Activated gamma-delta T cell (primary cell): ENCODE measurements at places on chromosomes 2 and 18.

- no peak for DNase-seq
These were observed 36.7 kb downstream of the TTC39C start for GRCh38 chr18:24051031-24051947.

- DNase-seq: no peak
These were observed 148.1 kb upstream of the HS6ST1 start for GRCh38 chr2:128466776-128467175.

GRCh38 chr2:3264010-3264744 is 113.4 kb downstream of the EIPR1 start:
- no peak for DNase-seq

DNA sequence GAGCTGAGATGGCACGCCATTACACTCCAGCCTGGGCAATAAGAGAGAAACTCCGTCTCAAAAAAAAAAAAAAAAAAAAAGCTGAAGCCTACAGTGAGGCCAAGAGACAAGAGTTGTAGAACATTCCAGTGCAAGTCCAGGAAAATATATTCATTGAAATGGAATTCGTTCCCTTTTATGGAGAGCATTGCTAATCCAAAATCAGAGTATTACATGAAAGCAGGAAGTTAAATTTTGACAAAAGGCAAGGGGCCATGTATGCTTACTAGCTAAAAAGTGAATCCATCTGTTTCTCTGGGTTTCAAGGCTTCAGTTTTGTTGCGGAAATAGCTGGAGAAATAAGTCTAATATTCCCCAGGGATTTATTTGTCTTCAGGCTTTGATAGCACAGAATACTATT is 471.7 kb downstream of the THSD7B start:
- no peak for DNase-seq

GRCh38 chr2:218065239-218066006 is 3.6 kb upstream of the RUFY4 start:
- no peak for DNase-seq

- DNase-seq: no peak
These were observed 4.9 kb downstream of the RALB start for GRCh38 chr2:120257522-120257921.

GRCh38 chr18:9520666-9521065 is 45.4 kb downstream of the RALBP1 start:
- no peak for DNase-seq

DNA sequence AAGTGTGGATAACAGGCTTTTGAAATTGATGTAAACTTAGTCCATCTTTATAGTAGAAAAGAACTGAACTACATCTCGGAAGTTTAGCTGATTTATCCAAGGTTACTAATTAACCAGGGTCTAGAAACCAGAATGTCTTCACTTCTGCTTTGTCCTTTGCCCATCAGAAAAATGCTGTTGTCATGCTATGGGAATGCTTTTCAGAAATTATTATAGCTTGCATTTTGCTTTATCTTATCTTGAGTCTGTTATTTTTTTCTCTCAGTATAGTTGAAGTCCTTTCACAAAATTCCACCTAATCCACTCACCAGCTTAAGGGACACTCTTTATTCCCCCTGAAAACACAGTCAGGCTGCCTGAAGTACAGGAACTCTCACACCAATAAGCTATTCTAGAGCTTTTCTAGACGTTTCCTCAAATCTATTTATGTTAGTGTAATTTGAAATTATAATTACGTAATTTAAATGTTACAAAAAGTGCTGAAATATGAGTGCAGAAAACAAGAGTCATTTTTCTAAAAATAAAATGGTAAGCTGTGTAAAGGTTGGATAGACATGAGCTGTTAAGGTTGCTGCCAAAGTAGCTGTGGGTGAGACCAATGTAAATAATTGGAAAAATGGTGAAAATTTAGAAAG is 456.3 kb downstream of the TGIF1 start:
- no peak for DNase-seq

- no peak for DNase-seq
These were observed 24.2 kb downstream of the CDH2 start for GRCh38 chr18:28152754-28153153.

DNA sequence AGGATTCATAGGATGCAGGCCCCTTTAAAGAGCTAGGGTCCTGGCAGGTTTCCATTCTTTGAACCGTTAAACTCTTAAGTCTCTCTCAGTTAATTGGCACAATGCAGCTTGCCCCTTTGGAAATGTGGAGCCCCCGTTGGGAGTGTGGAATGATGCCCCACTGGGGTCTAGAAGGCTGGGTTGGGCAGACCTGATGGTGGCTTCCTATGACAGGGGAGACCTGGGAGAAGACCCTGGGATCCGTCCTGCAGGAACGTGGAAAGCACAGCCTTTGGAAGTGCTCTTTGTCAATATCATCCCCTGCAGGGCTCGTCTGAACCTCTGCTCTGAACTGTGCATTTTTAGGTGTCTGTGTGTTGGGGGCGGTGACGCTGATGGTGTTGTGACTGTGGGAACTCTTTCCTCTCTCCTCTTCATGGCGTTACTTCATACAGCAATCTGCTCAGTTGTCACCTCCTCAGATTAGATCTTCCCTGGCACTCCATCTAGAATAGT is 190.6 kb downstream of the MYCN start:
- no peak for DNase-seq

DNA sequence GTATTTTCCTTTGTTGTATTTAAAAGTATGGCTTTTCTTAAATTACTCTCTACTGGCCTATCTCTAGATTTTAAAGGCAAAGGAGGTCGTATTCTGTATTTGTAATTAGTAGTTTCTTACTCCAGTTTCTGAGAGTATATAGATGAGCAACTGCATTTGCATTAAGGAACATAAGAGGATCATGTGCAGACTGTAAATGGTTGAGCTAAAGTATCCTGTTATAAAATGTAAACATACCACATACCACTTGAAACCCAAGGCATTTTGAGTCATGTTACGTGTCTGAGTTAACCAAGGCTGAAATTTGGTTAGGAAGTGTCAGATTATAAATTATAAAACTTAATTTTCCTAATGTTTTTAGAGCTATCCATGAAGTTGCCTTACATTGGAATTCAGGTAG is 76.3 kb downstream of the GPD2 start:
- no peak for DNase-seq

DNA sequence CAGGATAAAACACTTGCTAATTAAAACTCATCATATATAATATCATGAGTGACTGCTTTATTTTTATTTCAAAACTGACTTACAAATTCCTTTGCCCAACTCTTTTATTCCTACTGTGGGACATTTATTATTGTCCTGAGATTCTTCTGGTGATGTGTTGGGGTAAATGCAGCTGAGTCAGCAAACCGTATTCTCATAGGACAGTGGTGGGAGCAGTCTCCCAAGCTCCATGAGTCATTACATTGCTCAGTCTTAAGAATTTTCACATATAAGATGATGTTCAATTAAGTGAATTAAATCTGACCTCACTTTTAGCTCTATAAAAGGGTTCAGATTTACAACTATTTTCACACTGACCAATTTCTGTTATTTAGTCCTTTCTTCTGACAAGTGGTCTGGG is 1530.7 kb downstream of the LRP1B start:
- DNase-seq: no peak

DNA sequence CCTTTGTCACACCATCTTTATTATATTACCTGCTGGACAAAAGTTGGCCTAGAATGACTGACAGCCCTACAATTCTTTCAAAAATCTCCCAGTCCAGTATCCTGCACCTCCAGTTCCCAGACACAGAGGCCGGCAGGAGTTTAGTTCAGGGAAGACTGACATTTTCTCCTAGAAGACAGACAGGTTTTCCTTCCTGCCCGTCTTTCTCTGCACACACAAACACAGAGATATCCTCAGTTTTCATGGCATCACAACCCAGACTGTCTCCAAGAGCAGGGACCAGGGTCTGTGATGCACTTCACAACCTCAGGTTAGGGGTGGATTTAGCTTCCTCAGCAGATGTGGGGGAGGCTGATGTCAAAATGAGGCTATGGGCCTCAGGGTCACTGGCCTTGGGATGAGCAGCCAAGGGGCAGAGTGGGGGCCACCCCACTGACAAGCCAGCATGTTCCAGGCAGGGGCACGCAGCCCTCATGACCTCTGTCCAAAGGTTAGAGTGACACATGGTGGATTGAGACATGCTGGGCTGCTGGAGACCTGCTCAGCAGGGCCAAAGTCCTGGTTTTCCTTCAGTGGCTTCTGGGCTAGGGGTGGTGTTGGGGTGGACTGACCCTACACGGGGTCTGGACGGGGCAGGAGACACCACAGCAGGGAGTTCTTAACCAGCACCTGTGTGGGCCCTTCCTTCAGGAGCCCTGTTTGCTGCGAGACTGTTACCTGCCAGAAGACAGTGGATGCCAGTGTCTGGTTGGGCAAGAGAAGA is 70.5 kb downstream of the SFXN5 start:
- no peak for DNase-seq

DNA sequence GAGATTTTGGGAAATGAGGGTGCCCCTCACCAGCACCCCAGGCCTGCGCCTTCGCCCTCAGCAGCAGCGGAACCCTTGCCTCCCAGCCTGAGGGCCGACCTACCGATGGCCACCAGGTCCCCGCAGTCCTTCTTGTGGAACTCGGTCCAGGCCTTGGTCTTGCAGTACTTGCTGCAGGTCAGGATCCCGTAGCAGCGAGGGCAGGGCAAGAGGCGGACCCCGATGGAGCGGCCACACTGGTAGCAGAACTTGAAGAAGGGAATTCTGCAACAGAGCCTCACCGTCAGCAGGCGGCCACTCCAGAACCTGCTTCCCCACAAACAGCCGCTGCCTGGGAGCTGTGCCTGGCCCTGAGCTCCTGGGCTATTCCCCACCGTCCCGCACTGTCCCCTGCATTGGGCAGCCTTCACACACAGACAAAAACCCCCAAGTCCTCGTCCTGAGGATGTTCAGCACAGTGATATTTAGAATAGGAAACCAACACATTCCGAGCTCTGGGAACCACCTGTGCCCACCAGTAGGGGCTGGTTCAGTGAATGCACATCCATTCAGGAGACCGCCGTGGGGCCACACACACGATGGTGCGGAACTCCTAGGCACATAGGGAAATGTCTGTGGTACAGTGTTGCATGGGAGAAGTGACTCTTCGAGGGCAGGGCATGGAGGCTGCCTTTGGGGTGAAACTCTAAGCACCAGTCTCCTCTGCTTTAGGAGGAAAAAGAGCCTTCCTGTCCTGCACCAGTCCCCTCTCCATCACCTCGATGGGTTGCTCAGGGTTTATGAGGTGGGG is 45.6 kb downstream of the GPC1 start:
- no peak for DNase-seq

DNA sequence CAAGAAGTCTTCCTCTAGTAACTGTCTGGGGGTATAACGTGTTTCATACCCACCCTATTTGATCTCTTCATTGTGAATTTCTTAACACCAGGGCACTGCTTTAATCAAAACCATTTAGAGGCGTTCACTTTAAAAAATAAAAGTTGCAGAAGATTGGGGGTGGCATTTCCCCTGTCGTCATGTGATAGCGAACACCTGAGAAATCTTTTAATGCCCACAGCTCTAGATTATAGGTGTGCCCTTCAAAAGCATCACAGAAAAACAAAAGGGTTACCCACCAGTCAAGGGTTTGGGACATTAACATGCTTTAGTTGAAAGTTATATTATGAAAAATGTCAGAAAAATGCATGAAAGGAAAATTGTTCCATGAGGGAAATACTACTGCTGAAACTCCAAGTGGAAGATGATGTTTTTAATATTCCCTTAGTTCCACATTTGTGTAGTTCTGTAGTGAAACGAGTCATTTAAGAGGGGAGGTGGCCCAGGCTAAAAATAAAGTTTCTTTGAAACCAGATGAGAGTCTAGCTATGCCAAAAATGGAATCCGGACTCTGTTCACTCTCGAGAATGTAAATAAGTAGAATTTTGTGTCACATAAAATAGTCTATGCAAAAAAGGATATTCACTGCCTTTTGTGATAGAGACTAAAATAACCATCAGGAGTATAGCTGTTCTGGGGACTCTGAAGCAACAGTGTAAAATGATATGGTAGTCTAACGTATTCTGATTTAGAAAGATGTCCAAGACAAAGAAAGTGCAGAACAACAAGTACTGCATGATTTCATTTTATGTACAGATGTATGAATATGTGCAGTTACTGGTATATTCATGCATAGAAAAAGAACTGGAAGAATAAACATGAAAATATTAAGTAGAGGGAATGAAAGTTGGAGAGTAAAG is 95.3 kb downstream of the TMEM247 start:
- DNase-seq: no peak

GRCh38 chr2:96436416-96436815 is 68.7 kb downstream of the NEURL3 start:
- no peak for DNase-seq

DNA sequence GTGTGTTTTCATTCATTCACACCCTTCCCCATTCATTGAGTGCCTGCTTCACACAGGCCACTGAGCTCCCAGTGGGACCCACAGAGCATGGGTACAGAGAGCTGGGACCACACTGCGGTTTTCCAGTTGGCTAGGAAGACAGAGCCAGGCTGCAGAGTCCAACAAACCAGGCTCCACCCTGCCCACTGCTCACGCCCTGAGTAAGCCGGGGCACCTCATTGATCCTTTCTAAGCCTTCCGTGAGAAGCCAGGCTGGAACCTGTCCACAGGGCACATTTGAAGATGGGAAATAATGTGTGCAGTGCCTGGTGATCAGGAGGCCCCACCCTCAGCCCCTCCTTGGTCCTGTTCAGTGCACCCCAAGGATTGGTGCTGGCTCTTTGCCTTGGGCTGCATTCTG is 13.5 kb downstream of the KCNIP3 start:
- DNase-seq: no peak

DNA sequence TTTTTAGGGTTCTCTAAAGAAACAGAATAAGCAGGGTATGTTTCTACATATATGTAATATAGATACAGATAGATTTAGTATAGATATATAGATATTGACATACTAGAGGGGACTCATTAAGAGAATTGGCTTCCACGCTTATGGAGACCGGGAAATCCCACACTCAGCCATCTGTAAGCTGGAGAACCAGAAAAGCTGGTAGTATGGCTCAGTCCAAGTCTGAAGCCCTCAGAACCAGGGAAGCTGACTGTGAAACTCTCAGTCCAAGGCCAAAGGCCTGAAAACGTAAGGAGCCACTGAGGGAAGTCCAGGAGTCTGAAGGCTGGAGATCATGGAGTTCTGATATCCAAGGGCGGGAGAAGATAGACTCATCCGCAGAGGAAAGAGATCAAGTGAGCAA is 441.3 kb upstream of the CDH20 start:
- no peak for DNase-seq

GRCh38 chr2:227933884-227934283 is 62.5 kb downstream of the DAW1 start:
- DNase-seq: no peak

GRCh38 chr2:63486861-63487290 is 101.4 kb downstream of the WDPCP start:
- no peak for DNase-seq
